Kidney epithelial cell (primary cell): ENCODE measurements at places on chromosomes 5 and 9. TPM values are rescaled to one million over a fixed set of nuclear protein-coding genes. Genes with fewer than 3 reads are reported as not detected.

LCN9 gene
- total RNA-seq, result not detected in 2 replicates

SPINK7 gene
- not detected in 2 replicates for total RNA-seq

VPS13A gene
- 13.8 and 16.3 TPM in 2 replicates for total RNA-seq

DNA sequence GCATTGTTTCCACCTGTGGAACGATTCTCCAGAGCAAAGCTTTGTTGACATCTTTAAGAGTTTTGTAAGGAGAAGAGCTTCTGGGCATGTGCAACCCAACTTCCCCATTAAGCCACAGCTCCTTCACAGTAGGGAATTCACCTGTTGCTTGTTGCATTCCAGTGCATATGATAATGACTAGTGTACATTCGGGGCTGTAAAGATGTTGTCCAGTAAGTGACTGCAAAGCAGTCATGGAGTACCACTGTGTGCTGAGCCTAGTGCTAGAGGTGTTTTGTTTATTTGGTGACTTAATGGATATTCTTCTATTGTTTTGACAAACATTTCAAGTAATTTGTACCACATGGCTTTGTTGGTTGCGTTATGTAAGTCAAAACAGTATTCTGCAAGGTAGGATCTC is 12.8 kb downstream of the UGCG start:
- no peak for DNase-seq

DNA sequence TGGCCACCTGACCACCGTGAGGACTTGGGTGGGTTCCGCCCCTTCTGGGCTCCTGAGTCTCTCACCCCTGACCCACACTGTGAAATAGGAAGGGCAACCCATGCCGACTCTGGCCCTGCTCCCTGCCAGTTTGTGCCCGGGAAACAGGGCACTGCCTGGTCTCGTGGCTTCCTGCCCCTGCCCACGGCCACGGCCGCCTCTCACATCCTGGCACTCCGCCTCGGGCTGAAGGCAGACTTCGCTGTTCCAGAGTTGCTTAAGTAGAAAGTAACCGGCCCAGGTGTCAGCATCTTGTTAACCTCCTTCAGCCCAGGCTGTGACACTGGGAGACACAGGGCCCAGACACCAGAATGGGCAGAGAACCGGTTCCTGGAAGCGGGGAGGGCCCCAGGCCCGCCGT is 68.7 kb upstream of the RNU6ATAC start:
- DNase-seq, result no peak

GRCh38 chr9:136345281-136346156 is 18.0 kb downstream of the DNLZ start:
- no peak for DNase-seq

DNA sequence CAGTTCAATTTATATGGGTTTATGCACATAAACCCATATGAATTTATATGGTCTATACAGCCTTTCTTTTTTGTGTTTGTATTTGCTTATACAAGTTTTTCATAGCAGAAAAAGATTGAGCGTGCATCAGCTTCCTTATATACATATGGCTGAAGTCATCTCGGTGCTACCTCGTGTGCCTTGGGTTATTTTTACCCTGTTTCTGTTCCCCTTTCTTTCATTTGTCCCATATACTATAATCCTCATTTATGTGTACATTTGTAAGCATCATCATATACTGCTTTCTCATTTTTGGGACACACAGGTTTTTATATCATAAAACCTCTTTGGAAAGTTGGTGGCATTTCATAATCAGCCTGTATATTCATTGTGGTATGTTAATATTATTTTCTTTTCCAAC is 107.8 kb upstream of the ADAMTSL1 start:
- no peak for DNase-seq

- no peak for DNase-seq
Observed at GRCh38 chr5:125775896-125776295, 647.3 kb upstream of the GRAMD2B start.

GRCh38 chr9:114047717-114048116 is 30.4 kb downstream of the AMBP start:
- DNase-seq, result no peak

DNA sequence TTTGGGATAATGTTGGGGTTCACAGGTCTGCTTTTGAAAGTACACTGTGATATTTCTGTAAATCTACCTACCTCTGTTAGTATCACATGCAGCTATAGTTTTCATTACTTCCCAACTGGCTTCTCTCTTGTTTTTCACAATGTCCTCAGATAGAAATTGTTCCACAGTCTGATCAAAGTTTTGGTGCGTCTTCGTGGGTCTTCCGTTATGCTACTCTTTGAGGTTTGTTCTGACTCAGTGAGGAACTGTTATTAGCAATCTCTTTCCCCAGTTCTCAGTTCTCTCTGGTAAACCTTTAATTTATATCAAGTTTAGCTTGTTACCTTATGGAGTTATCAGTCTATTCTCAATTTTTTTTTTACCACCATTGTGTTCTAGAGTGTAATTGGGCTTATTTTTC is 2061.2 kb upstream of the CDH9 start:
- DNase-seq, result no peak
